ENCODE measurements at places on chromosomes 7 and 10. TPM values are rescaled to one million over a fixed set of nuclear protein-coding genes. Genes with fewer than 3 reads are reported as not detected.

DNA sequence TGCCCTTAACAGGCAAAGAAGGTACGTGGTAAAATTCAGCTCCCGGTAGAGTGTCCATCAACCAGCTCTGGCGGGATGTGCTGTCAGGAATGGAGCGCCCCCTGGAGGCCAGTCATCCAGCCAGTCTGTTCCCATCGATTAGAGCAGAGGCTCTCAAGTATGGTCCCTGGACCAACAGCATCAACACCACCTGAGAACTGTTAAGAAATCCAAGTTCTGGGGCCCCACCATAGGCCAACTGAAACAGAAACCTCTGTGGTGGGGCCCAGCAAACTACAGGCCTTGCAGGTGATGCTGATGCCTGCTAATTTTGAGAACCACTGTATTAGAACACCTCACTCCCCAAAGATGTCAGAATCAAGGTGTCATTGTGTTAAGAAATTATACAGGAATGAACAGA, 109.2 kb downstream of the DPY19L1 start:
- no peak overlapping the region for H3K4me3 ChIP-seq
- no peak overlapping the region for H3K27ac ChIP-seq
- H3K27me3 ChIP-seq: no peaks in the 10 kb centered on the region
- H3K4me1 ChIP-seq: no peaks in the 10 kb centered on the region
- no peaks in the 10 kb centered on the region for H3K36me3 ChIP-seq
- DNase-seq: peak; percentile 51

Gene STEAP1B
- total RNA-seq: 0.19 TPM

DNA sequence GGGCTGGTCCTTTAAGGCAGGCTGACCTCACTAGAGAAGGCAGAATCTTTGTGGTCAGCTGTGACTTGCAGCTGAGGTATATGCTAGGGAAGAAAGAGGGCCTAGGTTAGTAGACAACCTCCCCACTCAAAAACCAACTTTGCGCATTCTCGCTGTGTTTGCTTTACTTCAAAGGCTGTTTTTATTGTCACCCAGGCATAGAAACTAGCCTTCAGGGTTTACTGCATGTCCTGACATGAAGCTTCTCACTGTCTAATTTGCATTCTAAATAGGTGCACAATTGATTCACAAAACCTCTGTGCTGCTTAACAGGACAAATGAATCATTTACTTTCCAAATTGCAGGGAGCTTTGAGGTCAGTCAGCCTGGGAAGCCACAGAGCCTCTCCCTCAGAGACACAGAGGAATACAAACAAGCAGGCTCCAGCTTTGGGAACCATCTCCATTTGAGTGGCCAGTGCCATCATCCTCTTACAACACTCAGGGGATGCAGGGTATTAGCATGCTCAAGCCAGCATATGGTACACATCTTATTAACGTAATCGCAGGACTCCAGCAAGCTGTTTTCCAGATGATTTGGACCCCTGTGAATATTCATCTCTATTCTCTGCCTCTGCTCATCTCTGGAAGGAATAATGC, 596.4 kb upstream of the GHITM start:
- no peaks in the 10 kb centered on the region for H3K27me3 ChIP-seq
- no peaks in the 10 kb centered on the region for H3K4me1 ChIP-seq
- no peak overlapping the region for H3K27ac ChIP-seq
- no peak overlapping the region for H3K4me3 ChIP-seq

GRCh38 chr7:1635401-1635800, 34.7 kb upstream of the ELFN1 start:
- H3K27ac ChIP-seq: no peak overlapping the region
- DNase-seq: no peak
- peaks cover 3% of the 10 kb centered on the region for H3K36me3 ChIP-seq
- no peak overlapping the region for H3K4me3 ChIP-seq

Gene NOBOX
- not detected for total RNA-seq

Gene UCMA
- not detected for total RNA-seq

GRCh38 chr10:70903262-70903921, 15.0 kb upstream of the PCBD1 start:
- H3K4me1 ChIP-seq: no peaks in the 10 kb centered on the region
- H3K4me3 ChIP-seq: no peak overlapping the region
- H3K36me3 ChIP-seq: no peaks in the 10 kb centered on the region
- H3K27me3 ChIP-seq: peaks cover 2% of the 10 kb centered on the region
- H3K27ac ChIP-seq: no peak overlapping the region
- DNase-seq: peak; percentile 55

GRCh38 chr10:125153703-125154490, 6.5 kb downstream of the CTBP2 start:
- peaks cover 5% of the 10 kb centered on the region for H3K4me1 ChIP-seq
- no peaks in the 10 kb centered on the region for H3K36me3 ChIP-seq
- peaks cover 72% of the 10 kb centered on the region for H3K27me3 ChIP-seq
- DNase-seq: no peak
- no peak overlapping the region for H3K27ac ChIP-seq
- no peak overlapping the region for H3K4me3 ChIP-seq

Gene PRSS37
- not detected for total RNA-seq

DNA sequence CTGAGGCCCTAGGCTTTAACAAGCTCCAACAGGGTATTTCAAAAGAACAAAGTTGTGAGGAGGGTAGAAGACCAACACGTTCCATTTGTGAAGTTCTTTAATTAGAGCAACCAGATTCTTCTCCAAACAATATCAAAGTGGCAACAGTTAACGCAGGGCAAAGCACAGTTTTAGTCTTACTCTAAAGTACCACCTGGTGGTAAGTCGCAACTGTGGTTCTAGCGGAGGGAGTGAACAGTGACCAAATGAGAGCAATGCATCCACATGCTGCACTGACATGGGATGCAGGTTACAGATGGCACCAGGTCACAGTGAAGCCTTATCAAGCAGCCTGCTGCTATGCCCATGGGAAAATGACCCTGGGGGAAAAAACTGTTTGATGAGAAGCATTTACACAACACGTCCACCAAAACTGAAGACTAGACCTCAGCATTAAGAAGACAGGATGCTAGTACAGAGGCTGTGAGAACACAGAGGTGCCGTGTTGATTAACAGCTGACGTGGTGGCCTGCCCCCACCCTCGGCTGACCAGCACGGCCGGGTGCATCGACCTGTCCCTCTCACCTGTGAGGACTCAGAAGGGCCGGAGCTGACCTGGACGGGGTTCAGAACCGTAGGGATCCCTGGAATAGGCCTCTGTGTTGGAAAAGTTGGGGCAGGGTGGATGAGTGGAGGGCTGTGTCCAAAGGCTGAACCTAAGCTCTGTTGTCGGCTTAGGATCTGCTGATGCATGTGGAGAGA, 211.2 kb downstream of the GLI3 start:
- no peaks in the 10 kb centered on the region for H3K36me3 ChIP-seq
- no peaks in the 10 kb centered on the region for H3K4me1 ChIP-seq
- no peak for DNase-seq
- no peak overlapping the region for H3K4me3 ChIP-seq

GRCh38 chr10:24556750-24557742, 166.6 kb downstream of the ARHGAP21 start:
- H3K27me3 ChIP-seq: peaks cover 2% of the 10 kb centered on the region
- peaks cover 4% of the 10 kb centered on the region for H3K4me1 ChIP-seq
- no peaks in the 10 kb centered on the region for H3K36me3 ChIP-seq
- H3K27ac ChIP-seq: no peak overlapping the region
- no peak for DNase-seq

Gene ADRB1
- total RNA-seq: 0.91 TPM

DNA sequence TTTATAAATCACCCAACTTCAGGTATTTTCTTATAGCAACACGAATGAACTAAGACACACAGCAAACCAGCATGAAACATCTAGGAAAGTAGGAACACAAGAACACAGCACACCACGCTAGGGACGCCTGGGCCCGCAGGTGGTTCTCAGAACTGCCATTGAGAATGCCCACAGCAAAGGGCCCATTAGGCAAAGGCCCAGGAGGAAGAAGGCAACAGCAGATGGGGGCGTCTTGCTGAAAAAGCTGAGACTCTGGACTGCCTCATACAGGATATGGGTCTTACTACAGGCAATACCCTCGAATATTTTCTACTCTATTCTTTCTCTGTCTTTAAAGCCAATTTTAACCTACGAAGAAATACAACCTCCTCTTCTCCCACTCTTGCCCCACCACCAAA, 77.3 kb downstream of the PARD3 start:
- peaks cover 2% of the 10 kb centered on the region for H3K4me1 ChIP-seq
- no peak overlapping the region for H3K4me3 ChIP-seq
- no peaks in the 10 kb centered on the region for H3K36me3 ChIP-seq
- peaks cover 17% of the 10 kb centered on the region for H3K27me3 ChIP-seq
- H3K27ac ChIP-seq: no peak overlapping the region

Gene DPYSL4
- total RNA-seq: 8.5 TPM

Gene TACC2
- not detected for total RNA-seq

DNA sequence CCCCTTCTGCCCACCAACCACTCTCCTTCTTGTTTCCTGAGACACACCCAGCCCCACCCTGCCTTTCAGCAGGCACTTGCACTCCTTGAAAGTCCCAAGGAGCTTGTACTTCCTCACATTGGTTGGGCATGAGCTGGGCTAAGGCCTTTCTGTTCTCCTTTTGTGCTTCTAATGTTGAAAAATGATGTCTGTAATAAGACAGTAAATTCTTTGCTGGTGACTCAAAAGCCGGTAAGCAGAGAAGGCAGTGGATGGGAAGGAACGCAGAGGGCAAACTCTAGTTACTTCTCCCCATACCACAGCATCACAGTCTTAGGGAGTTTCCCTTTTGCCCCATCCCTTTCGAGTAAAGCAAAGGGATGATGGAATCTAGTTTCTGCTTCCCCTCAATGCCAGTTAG, 185.6 kb downstream of the PLXNA4 start:
- H3K27ac ChIP-seq: no peak overlapping the region
- DNase-seq: no peak
- H3K36me3 ChIP-seq: peaks cover 6% of the 10 kb centered on the region

GRCh38 chr7:27842094-27842692, 102.2 kb downstream of the TAX1BP1 start:
- H3K4me1 ChIP-seq: peaks cover 3% of the 10 kb centered on the region
- H3K36me3 ChIP-seq: no peaks in the 10 kb centered on the region
- no peak for DNase-seq
- no peak overlapping the region for H3K27ac ChIP-seq

DNA sequence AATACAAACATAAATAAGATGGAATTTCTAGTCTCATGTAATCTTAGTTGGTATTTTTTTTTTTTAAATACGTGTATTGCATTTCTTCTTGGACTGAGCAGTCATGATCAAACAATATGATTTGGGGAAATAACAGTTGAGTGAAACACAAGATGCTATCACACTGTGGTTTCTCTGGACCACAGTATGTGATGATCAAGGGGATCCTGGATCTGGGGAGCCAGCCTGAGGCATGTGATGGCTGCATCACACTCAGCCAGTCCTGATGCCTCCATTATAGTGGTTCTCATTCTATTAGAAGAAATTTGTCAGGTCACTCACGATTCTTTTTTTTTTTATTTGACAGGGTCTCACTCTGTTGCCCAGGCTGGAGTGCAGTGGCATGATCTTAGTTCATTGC, 495.9 kb upstream of the POT1 start:
- H3K4me1 ChIP-seq: no peaks in the 10 kb centered on the region
- H3K27ac ChIP-seq: no peak overlapping the region
- H3K4me3 ChIP-seq: no peak overlapping the region
- DNase-seq: no peak
- H3K36me3 ChIP-seq: no peaks in the 10 kb centered on the region
- no peaks in the 10 kb centered on the region for H3K27me3 ChIP-seq

DNA sequence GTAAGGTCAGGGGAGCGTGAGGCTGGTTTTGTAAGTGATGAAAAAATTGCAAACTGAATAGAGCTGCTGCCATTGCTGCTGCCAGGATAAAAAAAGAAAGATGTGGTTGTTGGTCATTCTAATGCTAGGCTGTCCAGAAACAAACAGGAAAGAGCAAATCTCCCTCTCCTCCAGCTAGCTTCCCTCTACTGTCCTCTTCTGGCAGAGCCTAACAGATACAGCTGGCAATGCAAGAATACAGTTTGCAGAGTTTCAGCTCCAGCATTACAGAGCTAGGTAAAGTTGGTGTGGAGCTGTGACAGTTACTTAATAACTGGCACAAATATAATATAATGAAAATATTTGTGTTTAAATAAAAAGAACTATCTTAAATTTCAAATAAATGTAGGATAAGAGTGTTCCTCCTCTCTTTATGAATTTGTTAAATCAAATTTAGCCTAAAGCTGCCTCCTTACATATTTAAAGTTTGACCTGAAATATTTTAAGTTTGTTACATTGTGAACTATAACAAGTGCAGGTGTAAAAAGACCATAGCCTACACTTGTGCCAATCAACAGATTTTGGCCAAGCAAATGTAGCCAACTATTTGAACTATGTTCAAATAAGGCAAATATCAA, 407.7 kb downstream of the SH2D4B start:
- H3K4me1 ChIP-seq: no peaks in the 10 kb centered on the region
- DNase-seq: no peak
- H3K36me3 ChIP-seq: no peaks in the 10 kb centered on the region
- H3K27ac ChIP-seq: no peak overlapping the region
- no peak overlapping the region for H3K4me3 ChIP-seq

- H3K36me3 ChIP-seq: no peaks in the 10 kb centered on the region
- H3K4me1 ChIP-seq: no peaks in the 10 kb centered on the region
- no peak overlapping the region for H3K27ac ChIP-seq
- no peak overlapping the region for H3K4me3 ChIP-seq
- peaks cover 4% of the 10 kb centered on the region for H3K27me3 ChIP-seq
Observed at GRCh38 chr10:125513429-125514182, 169.4 kb downstream of the TEX36 start.

- peaks cover 8% of the 10 kb centered on the region for H3K4me1 ChIP-seq
- peak overlapping the region; percentile 38 for H3K27ac ChIP-seq
- H3K4me3 ChIP-seq: no peak overlapping the region
- H3K27me3 ChIP-seq: no peaks in the 10 kb centered on the region
- DNase-seq: no peak
Observed at GRCh38 chr10:75238182-75239095, 2.7 kb upstream of the COMTD1 start.

DNA sequence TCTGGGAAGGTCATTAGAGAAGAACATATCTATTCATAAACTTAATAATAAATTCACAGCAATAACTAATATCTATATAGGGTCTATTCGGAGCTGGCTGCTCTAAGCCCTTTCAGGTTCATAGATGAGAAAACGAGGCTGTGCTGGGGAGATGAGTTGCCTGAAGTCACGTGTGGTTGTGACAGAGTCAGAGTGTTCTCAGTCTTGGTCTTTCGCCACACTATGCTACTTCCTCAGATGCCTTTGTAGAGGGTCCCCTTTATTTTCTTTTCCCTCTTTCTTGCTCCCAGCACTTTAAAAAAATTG, 43.7 kb upstream of the FAM180A start:
- H3K36me3 ChIP-seq: no peaks in the 10 kb centered on the region
- DNase-seq: no peak
- no peak overlapping the region for H3K27ac ChIP-seq
- peaks cover 12% of the 10 kb centered on the region for H3K27me3 ChIP-seq

Gene UBE2H
- total RNA-seq: 35.6 TPM

Gene SYT15
- 1.1 TPM for total RNA-seq

Data from activated naive CD8-positive, alpha-beta T cell treated with anti-CD3 and anti-CD28 coated beads, Interleukin-2, amount 10 ng/mL, durations not matched to agents 7 days and 5 days (primary cell).